ENCODE measurements at places on chromosomes 16 and 17.

GRCh38 chr16:11797957-11798299 lies 870 bp upstream of the ZC3H7A start:
- DNase-seq = peak; percentile 24

GRCh38 chr17:43952724-43953666 lies 745 bp downstream of the PYY start:
- no peak for DNase-seq

DNA sequence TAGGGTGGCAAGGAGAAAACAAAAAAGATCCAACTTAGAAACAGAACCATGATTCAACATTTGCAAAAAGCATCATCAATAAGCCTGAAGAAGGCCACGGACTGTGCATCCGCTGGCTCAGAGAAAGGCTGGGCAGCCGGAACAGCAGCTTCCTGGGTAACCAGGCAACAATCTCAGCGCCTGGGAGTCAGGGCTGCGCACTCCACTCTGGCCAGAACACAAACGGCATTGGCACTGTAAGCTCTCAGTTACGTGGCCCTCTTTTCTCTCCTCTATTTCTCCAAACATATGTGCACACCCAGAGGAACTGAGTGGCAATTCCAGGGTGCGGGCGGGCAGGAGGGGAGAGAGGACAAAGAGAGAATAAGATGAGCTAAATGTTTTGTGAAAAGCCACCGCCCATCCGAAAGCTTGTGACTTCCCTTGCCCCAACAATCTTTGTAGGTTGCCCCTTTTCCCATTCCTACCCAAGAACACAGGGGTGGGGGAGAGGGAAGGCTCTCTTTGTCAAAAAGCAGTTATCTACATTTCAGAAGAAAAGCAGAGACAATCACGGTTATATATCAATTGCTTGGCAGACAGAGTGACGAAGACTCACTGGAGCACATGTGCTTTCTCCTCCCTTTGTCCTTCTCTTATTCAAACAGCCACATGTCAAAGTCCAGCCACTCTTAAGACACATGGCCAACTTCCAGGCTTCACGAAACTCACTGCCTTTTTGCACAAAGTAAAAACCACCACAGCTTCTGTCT lies 6.6 kb upstream of the GHDC start:
- DNase-seq = no peak

GRCh38 chr16:70364399-70364798 lies 17.7 kb downstream of the DDX19A start:
- DNase-seq = no peak

GRCh38 chr16:86383488-86384262 lies 126.7 kb upstream of the FOXF1 start:
- DNase-seq = no peak

GRCh38 chr17:59427425-59427921 lies 96.0 kb downstream of the YPEL2 start:
- DNase-seq = no peak

- DNase-seq = peak; percentile 82
Observed at GRCh38 chr17:40322358-40323315, 13.7 kb downstream of the RARA start.

DNA sequence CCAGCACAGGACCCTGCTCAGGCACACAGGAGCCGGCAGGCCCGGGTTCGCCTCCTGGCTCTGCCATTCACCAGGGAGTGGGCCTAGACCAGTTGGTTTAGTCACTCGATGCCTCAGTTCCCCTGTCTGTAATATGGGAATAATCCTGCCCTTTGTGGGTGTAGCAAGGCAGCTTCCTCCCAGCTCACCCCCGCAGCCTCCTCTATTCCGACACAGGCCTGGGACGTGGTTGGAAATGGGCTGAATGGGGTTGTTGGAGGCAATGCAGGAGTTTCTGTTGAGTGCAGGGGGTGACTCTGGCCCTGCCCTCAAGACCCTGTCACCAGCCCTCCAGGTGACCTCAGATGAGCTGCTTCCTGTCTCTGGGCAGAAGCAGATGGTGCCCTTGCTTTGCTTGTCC lies 19.8 kb downstream of the SLC5A10 start:
- no peak for DNase-seq

DNA sequence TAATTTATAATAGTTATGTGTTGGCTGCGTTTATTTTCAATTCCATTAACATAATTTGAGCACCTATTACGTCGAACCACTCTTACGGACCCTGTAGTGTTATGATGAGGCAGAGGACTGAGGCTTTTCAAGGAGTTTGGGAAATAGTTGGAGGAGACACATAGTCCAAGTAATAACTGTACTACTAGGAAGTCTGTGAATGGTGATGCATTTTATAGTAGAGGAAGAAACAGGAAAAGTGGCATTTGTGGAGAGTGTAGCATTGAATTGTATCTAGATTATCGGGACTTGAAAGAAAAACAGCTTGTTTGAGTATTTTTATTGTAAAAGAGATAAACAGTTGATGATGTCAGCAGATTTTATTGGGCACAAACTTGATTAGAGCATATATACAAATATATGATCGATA lies 1.7 kb downstream of the NFATC3 start:
- DNase-seq = no peak

DNA sequence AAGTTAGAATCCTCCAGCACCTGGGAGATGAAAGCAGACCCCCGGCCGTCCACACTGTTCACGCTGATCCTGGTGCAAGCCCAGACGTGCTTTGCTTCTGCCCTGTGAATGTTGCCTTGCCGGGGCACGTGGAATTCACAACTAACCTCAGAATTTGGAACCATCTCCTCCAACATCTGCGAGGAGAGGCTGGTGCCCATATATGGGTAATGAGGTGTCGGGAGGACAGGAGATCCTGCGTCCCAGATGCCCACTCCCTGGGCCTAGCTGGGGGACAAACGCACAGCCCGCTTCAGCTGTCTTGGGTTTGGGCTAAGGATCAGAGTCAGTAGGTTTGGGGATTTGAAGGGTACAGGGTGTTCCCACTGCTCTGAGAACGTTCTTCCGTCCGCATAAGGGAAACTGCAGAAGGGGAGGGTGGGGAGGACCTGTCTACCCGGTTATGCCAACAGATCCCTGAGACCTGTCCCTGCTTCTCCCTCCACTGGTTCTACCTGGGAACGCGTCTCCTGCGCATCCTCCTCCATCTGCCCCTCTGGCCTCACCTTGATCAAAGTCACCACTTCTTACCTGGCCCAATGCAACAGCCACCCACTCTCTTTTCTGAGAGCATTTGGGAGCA lies 14.1 kb downstream of the PPL start:
- no peak for DNase-seq

- DNase-seq = peak; percentile 45
Observed at GRCh38 chr17:2123375-2124251, 68.7 kb downstream of the HIC1 start.

- no peak for DNase-seq
Observed at GRCh38 chr16:19805459-19806162, 79.0 kb downstream of the GPRC5B start.

GRCh38 chr17:60106340-60107059 lies 27.8 kb upstream of the HEATR6 start:
- no peak for DNase-seq

DNA sequence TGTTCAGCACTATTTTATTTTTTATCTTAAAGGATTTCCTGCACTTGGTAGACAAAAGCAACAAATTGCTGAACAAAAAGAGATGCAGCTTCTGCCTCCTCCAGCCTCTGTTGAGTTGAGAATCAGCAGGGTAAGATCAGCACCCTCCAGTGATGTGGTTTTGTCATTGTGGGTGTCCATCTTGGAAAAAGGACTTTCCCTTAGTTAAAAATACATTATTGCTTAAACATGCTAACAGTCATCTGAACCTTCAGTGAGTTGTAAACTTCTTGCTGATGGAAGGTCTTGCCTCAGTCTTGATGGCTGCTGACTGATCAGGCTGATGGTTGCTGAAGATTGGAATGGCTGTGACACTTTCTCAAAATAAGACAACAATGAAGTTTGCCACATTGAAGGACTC lies 101.2 kb downstream of the PHKB start:
- no peak for DNase-seq

DNA sequence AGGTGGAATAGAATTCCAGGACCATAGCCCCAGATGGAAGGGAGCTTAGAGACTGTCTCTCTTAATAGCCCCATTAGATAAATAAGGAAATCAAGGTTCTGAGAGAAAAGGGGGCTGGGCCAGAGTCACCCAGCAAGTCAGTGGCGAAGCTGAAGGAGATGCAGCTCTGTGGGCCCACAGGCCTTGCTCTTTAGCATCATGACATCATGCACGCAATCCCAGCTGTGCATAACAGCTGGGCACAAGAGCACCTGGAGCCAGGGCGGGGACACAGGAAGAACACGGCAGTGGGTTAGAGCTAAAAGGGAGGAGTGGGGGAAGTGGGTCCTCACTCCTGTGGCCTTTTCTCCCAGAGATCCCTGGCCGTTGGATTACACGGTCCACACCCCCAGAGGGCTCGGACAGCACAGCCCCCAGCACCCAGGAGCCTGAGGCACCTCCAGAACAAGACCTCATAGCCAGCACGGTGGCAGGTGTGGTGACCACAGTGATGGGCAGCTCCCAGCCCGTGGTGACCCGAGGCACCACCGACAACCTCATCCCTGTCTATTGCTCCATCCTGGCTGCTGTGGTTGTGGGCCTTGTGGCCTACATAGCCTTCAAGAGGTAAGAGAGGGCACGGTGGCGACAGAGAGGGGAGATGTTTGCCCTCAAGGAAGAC lies 15.1 kb downstream of the NGFR start:
- no peak for DNase-seq

DNA sequence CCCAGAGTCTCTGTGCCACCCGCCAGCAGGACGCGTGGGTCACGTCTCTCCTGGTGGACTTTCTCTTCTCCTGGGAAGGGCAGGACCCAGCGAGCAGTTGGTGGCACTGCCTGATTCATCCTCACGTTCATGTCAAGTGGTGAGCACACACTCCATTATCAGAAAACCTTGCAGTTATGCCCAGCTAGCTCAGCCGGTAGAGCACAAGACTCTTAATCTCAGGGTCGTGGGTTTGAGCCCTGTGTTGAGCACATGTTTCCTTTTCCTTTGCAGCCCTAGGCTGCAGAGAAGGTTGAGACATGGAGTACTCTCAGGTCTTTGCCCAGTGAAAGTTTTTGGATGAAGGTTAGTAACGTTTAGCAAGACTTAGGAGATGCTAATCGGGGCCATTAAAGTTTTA lies 8.0 kb downstream of the OR1F1 start:
- DNase-seq = no peak

GRCh38 chr16:55101026-55101425 lies 170.4 kb downstream of the IRX5 start:
- DNase-seq = peak; percentile 34

- DNase-seq = no peak
Observed at GRCh38 chr16:52603015-52603414, 56.1 kb upstream of the TOX3 start.

DNA sequence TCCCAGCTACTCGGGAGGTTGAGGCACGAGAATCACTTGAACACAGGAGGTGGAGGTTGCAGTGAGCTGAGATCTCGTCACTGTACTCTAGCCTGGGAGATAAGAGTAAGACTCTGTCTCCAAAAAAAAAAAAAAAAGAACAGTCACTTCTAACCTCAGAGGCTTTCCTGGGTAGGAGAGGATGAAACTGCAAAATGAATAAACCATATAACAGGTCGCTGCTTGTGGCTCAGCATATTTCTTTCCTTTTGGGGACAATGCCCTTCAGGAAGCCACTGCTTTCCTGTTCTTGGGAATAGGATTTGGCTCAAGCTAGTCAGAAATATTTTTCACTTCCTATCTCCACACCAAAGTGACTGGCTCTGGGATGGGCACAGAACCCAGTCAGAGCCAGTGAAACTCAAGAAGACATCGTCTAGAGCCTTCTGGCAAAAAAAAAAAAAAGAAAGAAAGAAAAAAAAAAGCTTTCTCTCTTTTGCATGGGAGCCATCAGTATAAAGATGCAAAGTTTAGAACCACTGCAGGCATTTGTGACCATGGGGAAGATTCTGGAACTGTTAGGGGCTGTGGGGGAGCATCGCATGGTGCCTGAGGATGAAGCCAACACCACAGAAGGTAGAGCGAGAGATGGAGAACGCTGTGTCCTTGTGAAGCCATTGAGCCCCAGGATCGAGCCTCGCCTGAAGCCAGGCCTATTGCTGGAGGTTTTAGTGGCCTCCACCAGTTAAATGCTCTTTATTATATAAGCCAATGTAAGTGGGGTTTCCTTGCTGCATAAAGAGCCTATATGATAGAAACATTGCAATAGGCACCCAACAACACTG lies 71.8 kb upstream of the MRTFB start:
- no peak for DNase-seq

DNA sequence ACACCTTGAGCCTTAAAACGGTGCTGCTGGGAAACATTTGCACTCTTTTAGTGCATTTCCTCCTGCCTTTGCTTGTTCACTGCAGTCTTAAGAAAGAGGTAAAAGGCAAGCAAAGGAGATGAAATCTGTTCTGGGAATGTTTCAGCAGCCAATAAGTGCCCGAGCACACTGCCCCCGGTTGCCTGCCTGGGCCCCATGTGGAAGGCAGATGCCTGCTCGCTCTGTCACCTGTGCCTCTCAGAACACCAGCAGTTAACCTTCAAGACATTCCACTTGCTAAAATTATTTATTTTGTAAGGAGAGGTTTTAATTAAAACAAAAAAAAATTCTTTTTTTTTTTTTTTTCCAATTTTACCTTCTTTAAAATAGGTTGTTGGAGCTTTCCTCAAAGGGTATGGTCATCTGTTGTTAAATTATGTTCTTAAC lies 4.4 kb downstream of the SOX9 start:
- DNase-seq = no peak

GRCh38 chr16:76276745-76277438 lies at the start of gene CNTNAP4:
Gene CNTNAP4, plus strand, starts transcription at chr16:76277401. Its CDS starts 262 bp downstream, at chr16:76277663.
- peak; percentile 89 for DNase-seq

DNA sequence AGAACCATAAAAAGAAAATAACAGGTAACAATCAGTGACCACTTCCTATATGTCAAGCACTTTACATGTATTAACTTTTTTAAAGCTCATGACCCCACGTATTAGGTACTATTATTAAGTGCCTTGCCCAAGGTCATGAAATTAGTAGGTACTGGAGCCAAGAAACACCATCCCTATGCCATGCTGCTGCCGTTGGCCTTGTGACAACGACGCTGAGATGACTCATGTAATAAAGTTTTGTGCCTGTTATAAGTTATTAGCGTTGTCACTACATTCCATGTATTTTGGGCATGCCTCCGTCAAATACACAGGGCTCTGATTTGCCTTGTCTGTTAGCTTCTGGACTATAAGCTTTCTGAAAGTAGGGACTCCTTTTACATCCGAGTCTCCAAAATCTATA lies 1.4 kb downstream of the BBS2 start:
- DNase-seq = no peak
